Stomach (tissue), 19 donors: ENCODE measurements at places on chromosomes 3 and 15. TPM values are rescaled to one million over a fixed set of nuclear protein-coding genes. Genes with fewer than 3 reads are reported as not detected.

Gene TNK2
- 42.6 TPM for total RNA-seq

Gene BBX
- 50.8 TPM for total RNA-seq

Gene NR1I2
- not detected for total RNA-seq

Gene TUSC7
- total RNA-seq, result not detected

Gene NOX5
- total RNA-seq, result 0.18 TPM

Gene SCN11A
- total RNA-seq, result 0.14 TPM

Gene CLDN18
- total RNA-seq, result 1,096 TPM

Gene MASP1
- total RNA-seq, result not detected

Gene PHLDB2
- total RNA-seq, result 13.0 TPM

Gene CCR5
- total RNA-seq, result 9.4 TPM

Gene RASGRF1
- not detected for total RNA-seq

DNA sequence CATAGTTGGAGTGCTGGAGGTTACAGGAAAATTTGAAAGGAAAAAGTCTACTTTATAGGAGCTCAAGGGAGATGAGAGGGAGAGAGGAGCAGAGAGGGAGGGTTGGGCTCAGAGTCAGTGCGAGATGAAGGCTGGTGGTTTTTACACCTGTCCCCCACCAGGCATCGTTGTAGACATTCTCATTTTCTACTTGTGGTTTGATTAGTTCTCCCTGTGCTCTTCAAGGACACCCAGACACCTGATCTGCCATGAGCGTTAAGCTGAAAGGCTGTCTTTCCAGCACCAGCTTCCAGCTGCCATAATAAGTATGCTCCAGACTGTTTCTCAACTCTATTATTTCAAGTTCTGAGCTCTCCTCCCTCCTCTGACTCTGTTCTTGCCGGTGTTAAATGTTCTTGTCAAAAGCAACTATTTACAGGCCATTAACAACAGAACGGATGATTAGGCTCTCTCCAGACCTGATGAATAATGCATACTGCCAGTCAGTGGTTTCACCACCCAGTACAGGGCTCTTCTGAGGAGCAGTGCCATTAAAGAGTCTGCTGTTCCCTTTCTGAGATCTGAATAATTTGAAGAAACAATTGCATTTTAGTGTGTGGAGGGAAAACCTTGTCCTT, 514.6 kb upstream of the MCTP2 start:
- no peaks in the 10 kb centered on the region for H3K27me3 ChIP-seq
- H3K27ac ChIP-seq, result no peak overlapping the region
- H3K36me3 ChIP-seq, result no peaks in the 10 kb centered on the region

DNA sequence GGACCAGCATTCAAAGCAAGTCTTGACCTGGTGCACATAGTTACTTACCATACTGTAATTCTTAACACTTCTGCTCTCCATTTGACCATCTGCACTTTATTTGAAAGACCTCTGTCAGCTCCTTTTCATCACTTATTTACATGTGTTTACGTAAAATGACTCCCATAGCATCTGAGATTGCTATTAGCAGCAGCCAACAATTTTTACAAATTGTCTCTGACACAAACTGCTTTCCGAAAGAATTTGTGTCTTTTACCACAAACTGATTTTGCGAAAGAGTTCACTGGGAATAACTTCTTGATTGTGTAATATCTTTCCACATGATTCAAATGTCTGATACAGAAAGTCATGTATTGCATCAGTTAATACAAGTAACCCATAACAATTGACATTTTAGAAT, 144.1 kb upstream of the PEX5L start:
- no peak for DNase-seq
- no peaks in the 10 kb centered on the region for H3K36me3 ChIP-seq
- no peak overlapping the region for H3K27ac ChIP-seq
- no peak overlapping the region for H3K4me3 ChIP-seq
- H3K4me1 ChIP-seq, result no peaks in the 10 kb centered on the region

DNA sequence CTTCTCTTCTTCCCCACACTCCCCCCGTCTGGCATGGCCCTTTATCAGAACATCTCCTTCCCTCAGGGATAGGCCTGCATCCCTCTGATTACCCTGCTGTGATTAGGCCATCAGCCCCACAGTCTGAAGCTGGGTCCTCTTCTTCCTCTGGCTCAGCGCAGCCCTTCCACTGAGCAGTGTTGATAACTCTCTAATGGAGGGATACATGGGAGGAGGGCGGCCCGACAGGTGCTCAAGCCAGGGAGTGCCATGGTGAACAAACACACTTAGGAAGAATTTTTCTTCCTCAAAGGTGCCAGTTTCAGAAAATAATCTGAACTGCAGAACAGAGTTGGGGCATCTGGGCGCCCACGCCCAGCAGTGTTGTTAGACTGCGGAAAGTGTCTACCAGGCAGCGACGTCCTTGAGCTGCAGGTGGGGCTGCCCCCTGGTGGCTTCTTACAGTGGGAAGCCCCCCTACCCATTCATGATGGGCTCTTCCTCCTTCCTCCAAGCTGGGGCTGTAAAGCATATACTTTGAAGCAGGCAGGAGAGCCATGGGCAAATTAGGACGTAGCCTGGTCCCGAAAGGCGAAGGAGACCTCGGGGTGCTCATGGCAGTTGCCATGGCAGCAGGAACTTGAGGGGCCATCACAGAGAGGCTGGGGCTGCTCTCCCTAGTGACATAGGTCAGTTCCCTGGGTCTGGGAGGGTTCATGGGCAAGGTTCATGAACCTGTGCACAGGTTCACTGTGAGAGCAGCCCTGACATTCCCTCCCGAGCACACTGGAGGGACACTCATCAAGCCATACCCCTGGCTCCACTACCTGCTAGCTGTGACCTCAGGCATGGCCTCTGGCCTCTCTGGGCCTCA, 33.2 kb upstream of the NR2C2 start:
- H3K4me1 ChIP-seq, result no peaks in the 10 kb centered on the region
- H3K27me3 ChIP-seq, result no peaks in the 10 kb centered on the region
- DNase-seq, result no peak
- no peaks in the 10 kb centered on the region for H3K36me3 ChIP-seq

DNA sequence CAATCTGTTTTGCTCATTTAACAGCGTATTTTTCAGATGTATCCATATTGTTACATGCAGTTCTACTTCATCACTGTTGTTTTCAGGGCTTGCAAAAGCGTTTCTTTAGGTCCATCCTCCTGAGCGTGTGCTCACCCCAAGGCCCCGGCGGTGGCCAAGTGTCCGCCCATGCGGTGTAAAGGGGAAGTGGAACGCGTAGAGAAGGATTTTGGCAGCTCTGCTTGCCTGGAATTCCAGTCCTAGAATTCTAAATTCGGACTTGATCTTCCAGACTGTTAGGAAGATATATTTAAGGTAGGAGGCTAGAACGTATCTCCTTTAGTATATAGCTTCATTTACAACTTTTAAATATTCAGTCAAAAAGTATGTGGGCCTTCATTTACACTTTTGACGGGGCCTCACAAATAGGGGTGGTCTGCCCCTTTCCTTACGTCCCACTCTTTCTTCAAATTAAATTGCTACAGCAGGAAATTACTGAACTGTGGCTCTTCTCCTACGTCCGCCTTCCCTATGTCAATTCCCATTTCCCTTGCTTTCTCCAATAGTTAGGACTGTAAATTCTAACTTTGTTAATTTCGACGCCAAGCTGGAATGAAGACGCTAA, 609 bp upstream of the TBC1D23 start:
- no peaks in the 10 kb centered on the region for H3K27me3 ChIP-seq
- H3K36me3 ChIP-seq, result no peaks in the 10 kb centered on the region
- no peak for DNase-seq
- H3K4me1 ChIP-seq, result peaks cover 52% of the 10 kb centered on the region

DNA sequence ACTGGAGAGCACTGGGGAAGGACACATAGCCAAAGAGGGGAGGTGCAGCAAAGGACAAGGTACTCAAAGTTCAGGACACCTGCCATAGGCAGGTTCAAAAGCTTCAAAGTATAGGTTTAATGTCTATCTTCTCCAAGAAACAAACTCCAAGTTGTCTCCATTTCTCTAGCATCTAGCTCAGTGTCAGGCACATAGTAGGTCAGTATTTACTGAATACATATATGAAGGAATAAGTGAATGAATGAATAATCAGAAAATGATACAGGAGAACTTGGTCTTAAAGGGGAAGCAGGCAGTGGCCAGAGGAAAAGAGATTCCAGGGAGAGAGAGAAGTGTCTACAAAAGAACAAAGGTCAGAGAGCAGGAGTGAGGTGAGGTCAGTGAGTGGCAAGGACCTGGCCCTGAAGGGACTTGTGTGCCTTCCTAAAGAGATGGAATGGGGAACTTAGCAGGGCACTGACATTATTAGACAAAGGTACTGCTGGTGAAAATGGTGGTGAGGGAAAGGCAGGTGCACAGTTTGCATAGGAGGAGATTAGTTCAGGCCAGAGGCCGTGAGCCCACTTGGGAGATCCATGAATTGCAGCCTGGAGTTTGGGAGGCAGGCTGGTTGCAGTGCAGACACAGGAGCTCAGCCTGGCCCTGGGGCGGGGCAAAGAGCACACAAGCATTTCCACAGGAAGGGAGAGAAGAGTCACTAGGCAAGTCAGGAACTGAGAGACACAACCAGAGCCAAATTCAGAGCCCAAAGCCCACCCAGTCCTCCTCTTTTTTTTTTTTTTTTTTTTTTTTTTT, 21.4 kb downstream of the TBC1D2B start:
- DNase-seq, result no peak
- H3K36me3 ChIP-seq, result no peaks in the 10 kb centered on the region
- H3K4me1 ChIP-seq, result peaks cover 87% of the 10 kb centered on the region
- H3K27me3 ChIP-seq, result no peaks in the 10 kb centered on the region
- peak overlapping the region; percentile 98 for H3K27ac ChIP-seq
- no peak overlapping the region for H3K4me3 ChIP-seq

DNA sequence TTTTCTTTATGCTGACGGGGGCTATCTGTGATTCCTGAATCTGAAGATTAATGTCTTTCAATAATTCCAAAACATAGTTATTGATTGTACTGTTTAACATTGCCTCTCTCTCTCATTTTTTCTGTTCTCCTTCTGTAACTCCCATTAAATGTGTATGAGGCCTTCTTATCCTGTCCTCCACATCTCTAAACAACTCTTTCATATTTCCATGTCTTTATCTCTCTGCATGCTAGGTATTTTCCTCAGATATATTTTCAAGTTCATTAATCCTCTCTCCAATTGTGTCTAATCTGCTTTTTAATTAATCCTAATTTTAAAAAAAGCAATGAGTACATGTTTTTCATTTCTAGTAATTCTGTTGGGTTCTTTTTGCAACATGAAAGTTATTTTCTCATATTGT, 173.2 kb downstream of the TLE3 start:
- H3K27me3 ChIP-seq, result no peaks in the 10 kb centered on the region
- H3K4me1 ChIP-seq, result no peaks in the 10 kb centered on the region
- H3K4me3 ChIP-seq, result no peak overlapping the region
- no peaks in the 10 kb centered on the region for H3K36me3 ChIP-seq

- DNase-seq, result no peak
- no peak overlapping the region for H3K27ac ChIP-seq
- no peak overlapping the region for H3K4me3 ChIP-seq
- no peaks in the 10 kb centered on the region for H3K27me3 ChIP-seq
- H3K36me3 ChIP-seq, result no peaks in the 10 kb centered on the region
- no peaks in the 10 kb centered on the region for H3K4me1 ChIP-seq
Measured at GRCh38 chr3:193165431-193166120, 75.4 kb upstream of the PLAAT1 start.

- no peak for DNase-seq
- H3K4me1 ChIP-seq, result no peaks in the 10 kb centered on the region
- no peaks in the 10 kb centered on the region for H3K36me3 ChIP-seq
- no peak overlapping the region for H3K27ac ChIP-seq
- no peaks in the 10 kb centered on the region for H3K27me3 ChIP-seq
Measured at GRCh38 chr15:98321896-98322295, 326.4 kb upstream of the IGF1R start.

GRCh38 chr3:36210840-36211651, 169.3 kb upstream of the STAC start:
- H3K27ac ChIP-seq, result no peak overlapping the region
- H3K4me3 ChIP-seq, result no peak overlapping the region
- H3K27me3 ChIP-seq, result no peaks in the 10 kb centered on the region
- no peaks in the 10 kb centered on the region for H3K36me3 ChIP-seq
- H3K4me1 ChIP-seq, result no peaks in the 10 kb centered on the region

GRCh38 chr15:41930221-41930866, 36.5 kb upstream of the SPTBN5 start:
- peak; percentile 66 for DNase-seq
- peaks cover 94% of the 10 kb centered on the region for H3K4me1 ChIP-seq
- peak overlapping the region; percentile 68 for H3K27ac ChIP-seq
- H3K4me3 ChIP-seq, result no peak overlapping the region

DNA sequence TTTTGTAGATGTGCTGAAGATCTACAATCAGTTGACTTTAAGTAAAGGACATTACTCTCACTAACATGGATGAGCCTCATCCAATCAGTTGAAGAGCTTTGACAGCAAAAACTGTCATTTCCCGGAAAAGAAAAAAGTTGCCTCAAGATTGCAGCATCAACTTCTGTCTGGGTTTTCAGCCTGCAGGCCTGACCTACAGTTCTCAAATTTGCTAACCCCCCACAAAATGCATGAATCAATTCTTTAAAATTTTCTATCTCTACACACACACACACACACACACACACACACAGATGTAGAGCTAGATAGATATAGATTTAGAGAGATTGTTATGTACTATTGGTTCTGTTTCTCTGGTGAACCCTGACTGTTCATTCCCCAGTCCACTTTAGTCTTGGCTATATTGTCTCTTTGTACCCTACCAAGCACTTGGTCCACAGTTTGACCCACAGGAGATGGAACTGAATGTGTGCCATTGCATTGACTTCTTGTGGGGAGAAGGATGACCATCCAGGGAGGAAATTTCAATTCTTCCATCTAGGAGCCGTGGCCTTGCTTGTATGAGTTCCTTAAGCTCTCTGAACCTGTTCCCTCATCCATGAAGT, 228.3 kb downstream of the CLSTN2 start:
- H3K4me3 ChIP-seq, result no peak overlapping the region
- no peak for DNase-seq
- peaks cover 7% of the 10 kb centered on the region for H3K4me1 ChIP-seq
- no peaks in the 10 kb centered on the region for H3K36me3 ChIP-seq

GRCh38 chr3:71428841-71429596, 154.5 kb downstream of the FOXP1 start:
- peak; percentile 83 for DNase-seq
- peak overlapping the region; percentile 63 for H3K27ac ChIP-seq
- H3K27me3 ChIP-seq, result no peaks in the 10 kb centered on the region
- no peak overlapping the region for H3K4me3 ChIP-seq
- no peaks in the 10 kb centered on the region for H3K36me3 ChIP-seq

GRCh38 chr3:144424606-144425005, 453.0 kb downstream of the DIPK2A start:
- no peak overlapping the region for H3K27ac ChIP-seq
- H3K36me3 ChIP-seq, result no peaks in the 10 kb centered on the region
- no peaks in the 10 kb centered on the region for H3K4me1 ChIP-seq
- H3K4me3 ChIP-seq, result no peak overlapping the region

DNA sequence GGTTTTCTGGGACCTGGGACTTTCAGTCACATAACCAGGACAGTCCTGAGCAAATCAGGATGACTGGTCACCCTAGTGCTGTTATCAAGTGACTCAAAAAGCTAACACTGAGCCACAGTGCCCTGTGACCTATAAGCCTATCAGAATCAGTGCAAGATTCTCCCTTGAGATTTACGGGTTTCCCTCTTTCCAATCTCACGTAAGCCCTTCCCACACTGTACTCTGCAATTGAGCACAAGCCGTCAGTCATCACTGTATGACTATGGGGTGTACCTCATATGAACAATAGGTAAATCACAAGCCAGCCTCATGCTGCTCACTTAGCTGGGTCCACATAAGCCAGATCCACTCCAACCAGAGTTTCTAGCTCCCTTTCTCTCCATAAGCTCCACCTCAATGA, 21.0 kb upstream of the CLDN18 start:
- no peaks in the 10 kb centered on the region for H3K36me3 ChIP-seq
- H3K27me3 ChIP-seq, result no peaks in the 10 kb centered on the region
- H3K4me1 ChIP-seq, result peaks cover 4% of the 10 kb centered on the region
- no peak overlapping the region for H3K4me3 ChIP-seq
- peak overlapping the region; percentile 80 for H3K27ac ChIP-seq
- DNase-seq, result peak; percentile 42

GRCh38 chr15:74754593-74755215, 6.1 kb downstream of the CYP1A2 start:
- no peak for DNase-seq
- H3K27me3 ChIP-seq, result no peaks in the 10 kb centered on the region
- no peaks in the 10 kb centered on the region for H3K36me3 ChIP-seq
- no peak overlapping the region for H3K4me3 ChIP-seq
